SHP77 treated with DMSO at 0.1 percent for 48 hours (cell line): ENCODE measurements at places on chromosomes 16 and 17.

GRCh38 chr16:24164416-24164815, 91.7 kb upstream of the CACNG3 start:
- DNase-seq: no peak

DNA sequence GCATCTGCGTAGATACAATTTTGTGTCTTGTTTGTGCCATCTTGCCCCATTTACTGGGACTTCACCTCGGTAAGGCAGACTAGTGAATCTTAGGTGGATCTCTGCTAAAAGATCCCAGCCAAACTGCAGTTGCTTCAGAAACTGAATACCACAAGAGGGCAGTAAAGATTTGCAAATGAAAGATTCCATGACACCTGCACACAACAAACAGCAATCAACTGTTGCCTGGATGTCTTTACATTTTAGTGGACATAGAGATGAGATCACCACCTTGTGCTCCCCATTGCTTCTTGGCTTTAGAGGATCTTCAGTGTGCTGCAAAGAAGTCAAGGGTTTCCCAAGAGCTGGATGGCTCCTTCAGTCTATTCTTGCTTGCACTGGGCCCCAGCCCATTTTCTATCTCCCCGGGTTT, 119.2 kb upstream of the CACNG5 start:
- peak; percentile 75 for DNase-seq

GRCh38 chr16:1941162-1942046, 1.6 kb downstream of the MSRB1 start:
- DNase-seq: no peak

GRCh38 chr16:57012353-57012752, 23.0 kb downstream of the NLRC5 start:
- DNase-seq: no peak

- DNase-seq: no peak
Observed at GRCh38 chr17:68048996-68049395, 13.5 kb downstream of the KPNA2 start.

GRCh38 chr16:30904114-30904780, 7.8 kb downstream of the CTF1 start:
- no peak for DNase-seq

- DNase-seq: no peak
Observed at GRCh38 chr16:62805221-62805857, 769.1 kb upstream of the CDH8 start.

- peak; percentile 65 for DNase-seq
Observed at GRCh38 chr16:17396762-17397498, 73.8 kb downstream of the XYLT1 start.

DNA sequence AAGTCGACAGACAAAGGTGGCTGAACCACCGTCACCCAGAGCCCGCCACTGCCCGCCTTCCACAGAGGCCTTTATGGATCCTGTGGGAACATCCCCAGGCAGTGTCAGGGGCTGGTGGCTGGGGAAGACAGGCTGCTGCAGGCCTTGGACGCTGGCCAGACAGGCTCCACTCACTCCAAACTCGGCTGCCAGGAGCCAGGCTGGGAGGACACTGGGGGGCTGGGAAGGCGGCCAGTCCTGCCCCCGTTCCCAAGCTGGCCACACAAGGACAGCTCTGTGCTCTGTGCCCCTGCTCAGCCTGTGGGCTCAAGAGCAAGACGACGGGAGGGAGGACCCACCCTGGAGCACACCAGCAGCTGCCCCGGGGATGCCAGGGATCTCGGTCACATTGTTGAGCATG, 7.6 kb upstream of the LCAT start:
- no peak for DNase-seq

DNA sequence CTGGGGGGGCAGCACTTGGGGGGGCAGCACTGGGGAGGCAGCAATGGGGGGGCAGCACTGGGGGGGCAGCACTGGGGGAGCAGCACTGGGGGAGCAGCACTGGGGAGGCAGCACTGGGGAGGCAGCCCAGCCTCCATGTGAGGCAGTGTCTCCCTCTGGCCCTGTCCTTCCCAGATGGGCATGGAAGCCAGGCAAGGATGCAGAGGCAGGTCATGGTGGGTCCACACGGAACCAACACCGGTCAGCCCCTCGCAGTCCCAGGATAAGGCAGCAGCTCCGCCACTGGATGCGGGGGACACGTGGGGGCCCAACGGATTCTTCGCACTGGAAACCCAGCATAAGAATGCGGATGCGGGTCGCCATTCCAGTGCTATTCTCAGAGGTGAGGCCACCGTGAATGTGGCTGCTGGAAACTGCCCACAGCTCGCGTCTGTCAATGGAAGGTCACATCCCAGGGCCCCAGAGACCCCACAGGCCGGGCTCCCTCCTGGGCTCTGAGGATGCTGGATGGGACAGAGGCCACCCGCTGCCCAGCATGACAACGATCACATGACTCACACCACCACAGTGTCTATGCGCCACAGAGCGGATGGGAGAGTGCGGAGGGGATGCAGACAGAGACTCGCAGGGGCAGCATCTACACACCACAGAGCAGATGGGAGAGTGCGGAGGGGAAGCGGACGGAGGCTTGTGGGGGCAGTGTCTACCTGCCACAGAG, 59.0 kb downstream of the LMF1 start:
- DNase-seq: no peak

DNA sequence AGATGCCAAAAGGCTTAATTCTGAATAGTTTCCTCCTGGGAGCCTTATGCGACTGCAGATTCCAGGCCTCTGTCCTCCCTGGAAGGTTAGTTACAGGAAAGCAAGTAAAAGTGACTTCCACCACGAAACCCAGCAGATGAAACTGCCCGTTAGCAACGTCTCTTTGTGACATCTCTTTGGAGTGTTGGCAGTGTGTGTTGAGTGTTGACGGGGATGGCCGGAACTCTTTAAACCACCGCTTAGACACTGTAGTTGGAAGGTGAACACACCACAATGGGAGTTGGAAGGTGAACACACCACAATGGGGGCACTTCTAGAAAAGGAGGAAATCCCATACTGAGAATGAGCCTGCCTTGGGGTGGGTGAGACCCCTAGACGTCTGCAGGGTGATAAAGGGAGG, 858 bp downstream of the SKAP1 start:
- DNase-seq: no peak

DNA sequence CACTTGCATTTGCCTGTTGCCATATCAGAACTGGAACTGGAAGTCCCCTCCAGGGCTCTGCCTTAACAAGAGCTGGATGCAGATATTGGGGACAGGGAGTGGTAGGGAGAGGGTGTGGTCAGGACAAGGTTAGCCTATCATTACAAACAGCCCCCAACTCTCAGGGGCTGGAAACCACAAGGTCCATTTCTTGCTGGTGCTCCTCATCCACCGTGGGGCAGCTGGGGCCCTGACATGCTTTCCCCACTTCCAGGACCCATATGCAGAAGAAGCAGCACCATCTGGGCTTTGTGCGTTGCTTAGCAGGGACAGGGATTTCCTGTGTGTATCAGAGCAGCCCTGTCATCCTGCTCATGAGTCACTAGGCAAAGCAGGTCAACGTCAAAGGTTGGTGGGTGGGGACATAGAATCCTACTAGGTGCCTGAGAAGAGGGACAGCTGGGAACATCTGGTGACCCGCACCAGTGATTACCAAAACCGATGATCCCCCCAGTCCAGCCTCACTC, 26.9 kb downstream of the RGS9 start:
- DNase-seq: no peak

GRCh38 chr16:54344646-54345630, 58.4 kb upstream of the IRX3 start:
- DNase-seq: no peak

GRCh38 chr17:27563532-27563931, 67.5 kb upstream of the LGALS9 start:
- DNase-seq: no peak

GRCh38 chr16:86448306-86448890, 61.9 kb upstream of the FOXF1 start:
- no peak for DNase-seq

DNA sequence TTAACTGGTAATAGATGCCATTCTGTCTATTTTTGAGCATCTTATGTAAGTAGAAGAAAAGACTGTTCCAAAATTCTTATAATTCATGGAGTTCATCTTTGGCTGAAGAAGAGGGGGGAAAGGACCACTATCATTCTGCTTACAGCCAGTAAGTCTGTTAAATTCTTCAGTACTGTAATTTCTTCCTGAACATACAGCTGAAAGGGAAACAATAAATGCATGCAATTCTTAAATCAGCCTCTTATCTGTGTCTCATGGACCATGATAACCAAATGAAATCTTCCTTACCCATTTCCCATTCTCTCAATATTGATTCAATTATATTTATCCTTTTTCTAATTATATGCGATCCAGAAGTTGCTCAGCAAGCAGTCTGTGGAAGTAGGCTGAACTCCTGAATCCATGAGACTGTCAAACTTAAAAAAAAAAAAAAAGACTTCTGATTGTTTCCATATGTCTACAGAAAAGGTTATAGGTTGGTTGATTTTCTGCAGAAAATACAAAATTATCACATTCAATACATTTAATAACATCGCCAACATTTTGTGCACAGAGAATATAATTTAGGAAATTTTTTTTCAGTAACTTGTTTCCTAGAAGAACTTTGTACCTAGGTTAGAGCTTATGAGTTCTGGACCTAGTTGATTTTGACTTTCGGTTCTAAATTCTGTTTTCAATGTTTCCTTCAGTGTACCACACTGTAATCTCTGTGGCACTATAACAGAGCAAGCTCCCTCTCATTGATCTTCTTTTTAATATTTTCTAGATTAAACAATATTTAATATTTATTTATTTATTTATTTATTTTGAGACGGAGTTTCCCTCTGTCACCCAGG, 1.2 kb upstream of the ABCA9 start:
- no peak for DNase-seq

DNA sequence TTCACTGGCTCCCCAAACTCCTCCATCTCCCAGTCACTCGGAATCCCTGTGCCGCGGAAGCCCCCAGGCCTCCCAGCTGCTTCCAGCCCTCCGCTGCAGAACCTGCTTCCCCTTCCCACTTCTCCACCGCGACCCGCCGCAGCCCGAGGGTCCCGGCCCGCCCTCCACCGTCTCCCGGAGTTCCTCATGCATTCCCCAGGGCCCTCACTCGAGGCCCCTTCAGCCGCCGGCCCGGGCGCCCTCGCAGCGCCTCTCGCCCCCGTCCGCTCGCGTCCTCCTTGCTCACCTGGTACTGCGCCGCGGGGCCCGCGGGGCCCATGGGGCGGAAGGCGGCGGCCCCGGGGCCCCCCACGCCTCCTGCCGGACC, 329 bp downstream of the SMARCD2 start:
- DNase-seq: no peak

GRCh38 chr17:2776589-2777241, 19.5 kb upstream of the RAP1GAP2 start:
- DNase-seq: peak; percentile 34

GRCh38 chr17:64787255-64787920, 125.3 kb upstream of the SMURF2 start:
- no peak for DNase-seq
